ENCODE measurements at places on chromosomes 11 and 22. TPM values are rescaled to one million over a fixed set of nuclear protein-coding genes. Genes with fewer than 3 reads are reported as not detected.

Gene NCF4
- 178 TPM for polyA plus RNA-seq

Gene UBQLNL
- polyA plus RNA-seq, result 0.74 TPM

Gene CTSW
- 13.2 TPM for polyA plus RNA-seq

GRCh38 chr22:50530580-50530876, 716 bp upstream of the TYMP start:
- DNase-seq, result no peak
- H3K36me3 ChIP-seq, result peaks cover 18% of the 10 kb centered on the region
- peaks cover 97% of the 10 kb centered on the region for H3K4me1 ChIP-seq
- peak overlapping the region; percentile 99 for H3K27ac ChIP-seq

DNA sequence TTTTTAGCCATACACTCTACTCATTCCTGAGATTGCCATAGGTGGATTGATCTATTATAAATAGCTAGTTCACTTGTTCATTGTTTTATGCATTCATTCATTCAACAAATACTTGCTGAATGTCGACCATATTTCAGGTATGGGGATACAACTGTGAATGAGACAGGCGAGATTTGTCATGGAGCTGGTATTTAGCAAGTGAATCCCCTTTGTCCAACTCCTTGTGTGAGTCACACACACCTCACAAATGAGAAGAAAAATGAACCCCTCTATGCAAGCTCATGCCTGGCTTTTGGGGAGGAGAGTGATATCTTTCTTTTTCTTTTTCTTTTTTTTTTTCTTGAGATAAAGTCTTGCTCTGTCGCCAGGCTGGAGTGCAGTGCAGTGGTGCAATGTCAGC, 1.8 kb upstream of the AMPD3 start:
- H3K4me1 ChIP-seq, result peaks cover 91% of the 10 kb centered on the region
- peaks cover 9% of the 10 kb centered on the region for H3K27me3 ChIP-seq
- H3K27ac ChIP-seq, result no peak overlapping the region

GRCh38 chr11:116126562-116126961, 622.3 kb upstream of the CADM1 start:
- H3K36me3 ChIP-seq, result no peaks in the 10 kb centered on the region
- no peak overlapping the region for H3K27ac ChIP-seq
- no peaks in the 10 kb centered on the region for H3K27me3 ChIP-seq
- no peak for DNase-seq

DNA sequence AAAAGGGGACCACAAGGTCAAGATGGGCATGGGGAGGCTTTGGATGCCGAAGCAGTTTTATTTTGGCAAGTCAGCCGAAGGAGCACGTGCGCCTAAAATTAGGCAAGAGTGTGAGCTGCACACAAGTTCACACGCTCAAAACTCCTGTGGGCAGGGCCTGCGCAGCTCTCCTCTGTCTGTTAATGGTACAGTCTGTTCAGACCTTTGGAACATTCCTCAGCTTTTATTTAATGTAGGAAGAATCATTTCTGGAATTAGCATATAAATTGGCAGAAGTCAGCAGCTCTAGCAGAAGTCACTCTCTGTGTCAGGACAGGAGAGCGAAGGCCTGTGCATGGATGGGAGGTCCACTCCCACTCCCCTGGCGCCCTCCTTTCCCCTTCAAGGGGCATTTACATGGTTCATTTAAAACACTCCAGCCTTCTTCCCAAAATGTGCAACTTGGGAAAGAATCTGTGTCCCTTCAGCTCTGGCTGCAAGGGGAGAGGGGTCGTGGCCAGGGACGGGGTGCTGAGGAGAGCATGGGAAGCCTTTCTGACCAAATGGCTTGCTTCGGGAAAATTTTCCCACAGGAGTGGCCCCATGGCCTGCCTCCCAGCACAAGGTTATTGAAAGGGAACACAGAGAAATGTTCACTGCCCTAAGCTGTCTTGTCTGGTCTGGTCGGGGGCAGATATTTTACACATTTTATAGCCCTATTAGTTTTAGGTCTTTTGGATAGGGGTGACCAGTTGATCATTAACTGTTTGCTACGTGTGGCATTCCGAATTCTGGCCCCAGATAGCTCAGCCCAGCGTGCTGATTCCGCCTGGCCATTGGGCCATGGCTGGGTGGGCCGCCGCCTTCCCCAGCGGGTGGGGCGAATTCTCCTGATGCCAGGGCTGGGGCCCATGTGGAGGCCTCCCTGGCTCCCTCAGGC, 43.9 kb upstream of the SMIM38 start:
- no peaks in the 10 kb centered on the region for H3K4me1 ChIP-seq
- no peak overlapping the region for H3K4me3 ChIP-seq
- no peak for DNase-seq
- H3K36me3 ChIP-seq, result no peaks in the 10 kb centered on the region
- H3K27me3 ChIP-seq, result no peaks in the 10 kb centered on the region

- no peaks in the 10 kb centered on the region for H3K27me3 ChIP-seq
- DNase-seq, result no peak
- H3K4me1 ChIP-seq, result no peaks in the 10 kb centered on the region
- no peak overlapping the region for H3K27ac ChIP-seq
- no peak overlapping the region for H3K4me3 ChIP-seq
These were observed 23.1 kb upstream of the LDHA start for GRCh38 chr11:18371279-18371678.

DNA sequence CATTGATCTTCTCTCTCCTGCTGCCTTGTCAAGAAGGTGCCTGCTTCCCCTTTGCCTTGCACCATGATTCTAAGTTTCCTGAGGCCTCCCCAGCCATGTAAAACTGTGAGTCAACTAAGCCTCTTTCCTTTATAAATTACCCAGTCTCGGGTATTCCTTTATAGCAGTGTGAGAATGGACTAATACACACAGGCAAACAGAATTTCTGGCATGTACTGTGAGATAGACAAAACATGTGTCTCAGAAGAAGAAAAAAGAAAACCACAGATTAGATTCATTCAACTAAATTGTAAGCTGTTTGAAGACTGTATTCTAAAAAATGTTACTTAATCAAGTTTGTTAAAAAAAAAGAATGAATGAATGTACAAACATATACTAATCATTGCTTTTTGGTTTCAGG, 1.5 kb upstream of the MMP20 start:
- H3K4me1 ChIP-seq, result no peaks in the 10 kb centered on the region
- H3K27me3 ChIP-seq, result no peaks in the 10 kb centered on the region
- no peaks in the 10 kb centered on the region for H3K36me3 ChIP-seq

GRCh38 chr22:50262460-50262911, 1.0 kb upstream of the MAPK12 start:
- H3K4me3 ChIP-seq, result no peak overlapping the region
- DNase-seq, result no peak
- H3K4me1 ChIP-seq, result peaks cover 19% of the 10 kb centered on the region
- H3K36me3 ChIP-seq, result no peaks in the 10 kb centered on the region
- H3K27ac ChIP-seq, result no peak overlapping the region

DNA sequence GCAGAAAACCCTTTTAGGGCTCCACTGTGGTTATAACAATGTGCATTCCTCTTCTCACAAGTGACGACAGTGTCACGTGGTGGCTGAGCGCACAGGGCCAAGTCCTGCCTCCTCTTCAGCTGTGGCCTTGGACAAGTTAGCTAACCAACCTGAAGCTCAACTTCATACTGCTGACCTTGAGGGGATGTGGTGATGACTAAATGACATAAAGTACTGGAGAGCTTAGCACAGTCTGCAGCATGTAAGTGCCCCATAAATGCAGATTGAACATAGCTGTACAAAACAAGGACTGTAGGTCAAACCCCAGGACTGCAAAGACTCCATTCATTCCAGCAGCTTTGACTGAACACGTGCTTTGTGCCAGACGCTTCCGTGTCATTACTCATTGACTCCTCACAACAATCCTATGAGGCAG, 20.1 kb upstream of the MRGPRX2 start:
- H3K4me3 ChIP-seq, result no peak overlapping the region
- H3K36me3 ChIP-seq, result no peaks in the 10 kb centered on the region
- H3K4me1 ChIP-seq, result no peaks in the 10 kb centered on the region
- no peak overlapping the region for H3K27ac ChIP-seq

DNA sequence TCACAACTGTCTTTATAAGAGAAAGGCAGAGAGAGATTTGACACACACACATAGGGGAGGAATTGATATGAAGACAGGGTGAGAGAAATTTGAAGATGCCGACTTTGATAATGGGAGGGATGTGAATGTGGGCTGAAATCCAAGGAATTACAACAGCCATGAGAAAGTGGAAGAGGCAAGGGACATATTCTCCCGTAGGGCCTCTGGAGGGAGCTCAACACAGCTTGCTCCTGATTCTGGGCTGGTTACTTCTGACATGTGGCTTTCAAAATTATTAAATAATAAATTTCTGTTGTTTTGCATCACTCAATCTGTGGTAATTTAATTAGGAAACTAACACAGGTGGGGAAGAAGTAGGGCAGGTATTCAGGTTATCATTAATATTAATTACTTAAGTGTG, 282.9 kb downstream of the LUZP2 start:
- no peak overlapping the region for H3K27ac ChIP-seq

GRCh38 chr22:49660794-49661781, 166.6 kb downstream of the BRD1 start:
- no peaks in the 10 kb centered on the region for H3K36me3 ChIP-seq
- peaks cover 7% of the 10 kb centered on the region for H3K4me1 ChIP-seq
- H3K27ac ChIP-seq, result no peak overlapping the region
- H3K27me3 ChIP-seq, result no peaks in the 10 kb centered on the region
- DNase-seq, result peak; percentile 67
- no peak overlapping the region for H3K4me3 ChIP-seq

DNA sequence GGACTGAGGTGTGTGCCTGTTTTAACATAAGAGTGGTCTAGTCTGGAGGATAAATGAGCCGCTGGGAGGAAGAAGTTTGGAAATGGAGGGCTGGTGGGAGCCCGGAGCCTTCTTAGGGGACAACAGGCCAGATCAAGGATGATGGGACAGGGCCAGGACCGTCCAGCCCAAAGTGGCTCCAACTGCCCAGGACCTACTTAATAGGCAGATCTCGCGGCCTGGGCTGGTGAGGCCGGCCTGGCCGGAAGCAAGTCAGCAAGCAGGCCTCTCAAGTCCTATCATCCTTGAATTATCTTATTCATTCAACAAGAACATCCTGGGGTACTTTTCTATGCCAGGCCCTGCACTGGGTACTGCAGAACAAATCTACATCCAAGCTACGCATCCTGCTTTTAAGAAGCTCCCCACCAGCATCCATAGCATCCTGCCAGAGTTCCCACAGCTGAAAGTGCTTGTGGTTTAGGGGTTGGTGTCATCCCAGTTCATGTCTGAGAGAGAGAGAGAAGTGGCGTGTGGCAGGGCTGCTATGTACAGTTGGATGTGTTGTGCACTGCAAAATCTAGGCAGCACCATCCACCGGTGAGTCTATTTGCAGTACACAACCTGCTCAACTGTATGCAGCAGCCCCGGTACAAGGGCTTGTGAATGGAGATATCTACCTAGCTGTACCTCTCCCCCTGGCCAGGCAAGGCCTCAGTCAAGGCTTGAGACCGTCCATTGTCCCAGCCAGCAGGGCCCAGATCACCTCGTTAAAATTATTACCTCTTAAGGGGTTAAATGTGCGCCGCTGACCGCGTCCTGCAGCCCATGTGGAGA, 82.1 kb downstream of the FBLN1 start:
- no peak overlapping the region for H3K4me3 ChIP-seq
- DNase-seq, result peak; percentile 43
- H3K27me3 ChIP-seq, result no peaks in the 10 kb centered on the region
- H3K36me3 ChIP-seq, result no peaks in the 10 kb centered on the region
- H3K4me1 ChIP-seq, result peaks cover 6% of the 10 kb centered on the region

GRCh38 chr11:17650127-17650911, 69.1 kb upstream of the MYOD1 start:
- no peaks in the 10 kb centered on the region for H3K4me1 ChIP-seq
- peaks cover 58% of the 10 kb centered on the region for H3K27me3 ChIP-seq
- no peak overlapping the region for H3K27ac ChIP-seq
- no peaks in the 10 kb centered on the region for H3K36me3 ChIP-seq

GRCh38 chr11:130859886-130860285, 56.4 kb downstream of the SNX19 start:
- H3K27ac ChIP-seq, result no peak overlapping the region
- no peak for DNase-seq
- no peaks in the 10 kb centered on the region for H3K36me3 ChIP-seq
- no peaks in the 10 kb centered on the region for H3K27me3 ChIP-seq
